Ecto neural progenitor cell (in vitro differentiated cells): ENCODE measurements at places on chromosomes 7 and 10.

GRCh38 chr7:47622946-47623640 is 41.2 kb upstream of the TNS3 start:
- no peak for DNase-seq

DNA sequence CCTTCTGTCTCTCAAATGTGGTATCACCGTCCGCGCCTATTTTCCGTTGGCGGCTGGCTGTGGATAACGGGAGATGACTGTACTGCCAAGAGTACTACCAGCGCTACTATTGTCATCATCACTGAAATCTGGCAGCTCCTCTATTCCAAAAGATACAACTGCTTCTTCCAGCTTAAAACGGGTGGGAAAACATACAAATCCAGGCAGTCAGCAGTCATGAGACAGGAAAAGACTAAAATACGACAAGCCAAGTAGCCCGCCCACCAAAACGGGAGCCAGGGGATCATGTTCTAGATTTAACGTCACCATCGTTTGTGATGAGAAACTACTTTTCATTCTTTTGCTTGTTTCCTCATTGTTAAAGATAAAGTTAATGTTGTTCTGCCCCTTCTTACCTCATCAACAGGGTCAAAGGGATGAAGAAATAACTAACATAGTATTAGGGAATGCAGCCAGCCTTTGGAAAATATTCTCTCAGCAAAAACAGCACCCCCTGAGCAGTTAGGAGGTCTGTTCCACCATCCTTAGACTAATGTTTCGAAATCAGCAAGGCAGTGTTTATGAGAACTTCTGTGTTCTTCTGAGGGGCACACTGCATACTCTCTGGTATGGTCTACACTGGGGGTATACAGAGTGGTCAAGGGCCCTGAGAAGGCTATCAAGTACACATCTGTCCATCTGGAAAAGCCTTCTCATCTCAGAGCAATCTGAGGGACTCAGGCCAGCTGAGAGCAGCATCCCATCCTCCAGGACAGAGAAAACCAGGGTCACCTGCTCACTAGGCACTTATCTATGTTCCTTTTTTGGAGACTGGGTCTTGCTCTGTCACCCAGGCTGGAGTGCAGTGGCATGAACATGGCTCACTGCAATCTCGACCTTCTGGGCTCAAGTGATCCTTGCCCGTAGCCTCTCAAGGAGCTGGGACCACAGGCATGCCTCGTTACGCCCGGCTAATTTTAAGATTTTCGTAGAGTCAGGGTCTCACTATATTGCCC is 47.5 kb downstream of the GNA12 start:
- no peak for DNase-seq

GRCh38 chr10:52212062-52212461 is 102.0 kb upstream of the DKK1 start:
- DNase-seq = no peak

- no peak for DNase-seq
Measured at GRCh38 chr7:17152721-17153120, 145.7 kb upstream of the AHR start.

GRCh38 chr10:2616215-2616614 is 451.1 kb upstream of the PFKP start:
- no peak for DNase-seq

GRCh38 chr7:98066934-98067507 is 39.6 kb upstream of the LMTK2 start:
- no peak for DNase-seq

DNA sequence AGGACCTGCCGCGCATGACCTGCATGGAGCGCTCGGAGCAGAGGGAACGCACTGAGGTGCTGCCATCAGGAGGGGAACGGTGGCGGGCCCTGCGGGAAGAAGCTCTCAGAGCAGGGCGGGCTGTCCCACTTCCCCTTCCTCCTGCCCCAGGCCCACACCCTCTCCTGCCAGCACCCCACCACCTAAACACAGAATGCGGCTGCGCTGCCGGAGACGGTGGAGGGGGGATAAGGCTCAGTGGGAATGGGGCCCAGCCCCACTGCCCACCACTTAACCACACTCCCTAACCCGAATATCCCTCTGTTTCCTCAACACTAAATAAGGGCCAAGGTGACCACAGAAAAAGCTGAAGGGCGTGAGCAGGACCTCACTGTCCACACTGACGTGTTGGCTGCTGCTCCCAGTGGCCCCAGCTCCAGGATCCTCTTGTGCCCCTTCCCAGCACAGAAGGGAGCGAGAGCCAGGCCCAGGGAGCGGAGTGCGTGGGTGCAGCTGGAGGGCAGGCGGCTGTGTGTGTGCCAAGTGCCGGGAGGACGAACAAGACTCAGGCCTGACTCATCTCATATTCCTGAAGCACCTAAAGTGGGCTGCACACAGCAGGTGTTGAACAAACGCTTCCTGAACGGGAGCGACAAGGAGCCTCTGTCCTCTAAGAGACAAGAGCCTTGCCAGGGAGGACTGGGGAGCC is 116.8 kb downstream of the MAD1L1 start:
- DNase-seq = no peak

GRCh38 chr7:117173035-117173770 is 149.7 kb downstream of the WNT2 start:
- no peak for DNase-seq

- DNase-seq = no peak
Measured at GRCh38 chr7:20591058-20591457, 24.4 kb upstream of the ABCB5 start.

DNA sequence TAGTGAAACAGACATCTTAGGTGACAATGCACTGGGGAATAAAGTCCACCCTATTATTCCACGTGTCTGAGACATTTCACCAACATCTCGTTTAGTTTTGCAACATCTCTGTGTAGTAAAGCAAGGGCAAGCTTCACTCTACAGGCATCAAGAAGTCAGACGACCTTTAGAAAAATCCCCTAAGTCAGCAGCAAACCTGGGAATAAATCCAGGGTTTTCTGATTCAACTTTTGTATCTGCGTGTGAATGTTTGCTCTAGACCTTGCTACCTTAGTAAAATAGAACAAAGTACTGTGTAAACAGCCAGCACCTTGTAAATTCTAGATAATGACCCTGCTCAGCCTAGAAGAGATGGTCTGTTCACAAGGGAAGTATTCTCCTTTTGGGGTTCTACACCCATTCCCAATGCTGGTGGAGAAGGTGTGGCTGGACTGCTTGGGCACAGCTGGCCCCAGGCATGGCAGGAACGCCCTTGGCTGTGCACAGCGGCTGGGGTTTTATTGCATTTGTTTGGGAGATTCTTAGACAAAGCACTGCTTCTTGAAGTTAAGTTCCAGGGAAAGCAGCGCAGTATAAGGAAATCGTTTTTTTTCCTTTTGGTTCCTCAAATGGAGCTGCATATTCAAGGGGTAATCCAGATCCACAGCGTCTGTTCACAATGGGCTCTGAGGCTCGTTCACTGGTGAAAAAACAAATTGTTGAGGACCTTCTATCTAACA is 38.3 kb upstream of the GALNTL5 start:
- DNase-seq = no peak

DNA sequence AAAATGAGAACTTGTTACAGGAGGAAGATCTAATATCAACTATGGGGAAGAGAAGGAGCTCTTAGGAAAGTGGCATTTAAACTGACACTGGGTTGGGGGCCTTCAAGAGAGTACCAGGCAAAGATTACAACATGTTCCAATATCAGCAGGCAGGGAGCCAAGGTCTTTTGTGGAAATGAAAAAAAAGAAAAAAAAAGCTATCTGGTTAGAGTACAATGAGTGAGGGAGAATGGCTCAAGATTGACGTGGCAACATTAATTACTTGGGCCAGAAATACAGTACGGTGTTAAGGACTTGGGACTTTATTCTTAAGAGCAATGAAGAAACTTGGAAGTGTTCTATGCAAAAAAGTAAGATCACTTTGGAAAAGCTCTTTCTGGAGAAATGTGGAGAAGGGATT is 132.3 kb upstream of the CDK1 start:
- DNase-seq = no peak

- DNase-seq = no peak
Measured at GRCh38 chr7:22584179-22584578, 84.2 kb upstream of the STEAP1B start.

DNA sequence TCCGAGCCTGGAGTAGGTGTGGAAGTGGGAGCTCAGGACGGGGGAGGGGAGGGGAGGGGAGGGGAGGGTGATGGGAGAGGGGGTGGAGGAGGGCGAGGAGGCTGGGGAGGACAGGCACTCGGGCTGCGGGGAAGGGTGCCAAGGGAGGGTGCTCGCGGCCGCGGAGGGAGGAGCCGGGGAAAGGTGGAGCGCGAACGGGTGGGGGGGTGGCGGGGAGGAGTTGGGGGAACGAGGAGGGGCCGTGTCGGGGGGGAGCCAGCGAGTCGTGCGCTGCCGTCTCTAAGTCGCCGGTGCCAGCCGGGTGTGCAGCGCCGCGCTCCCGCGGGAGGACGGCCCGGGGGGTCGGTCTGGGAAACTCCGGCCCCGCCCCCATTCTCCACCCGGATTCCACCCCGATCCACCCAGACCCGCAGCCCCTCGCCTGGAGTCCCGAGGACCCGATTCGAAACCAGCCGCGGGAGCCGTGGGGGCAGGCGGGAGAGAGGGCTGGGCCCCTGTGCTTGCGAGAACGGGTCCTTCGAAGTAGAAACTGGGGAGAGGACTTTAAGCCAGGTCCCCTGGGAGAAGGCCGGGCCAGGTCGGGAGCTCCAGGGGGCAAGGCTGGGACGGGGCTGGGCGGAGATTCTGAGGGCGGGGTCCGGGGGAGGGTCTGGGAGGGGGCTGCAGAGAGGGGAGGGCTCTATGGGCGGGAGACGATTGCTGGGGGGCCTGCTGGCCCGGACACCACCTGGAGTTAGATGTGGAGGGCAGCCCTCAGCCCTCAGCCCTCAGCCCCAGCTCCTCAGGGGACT is at the start of gene ZNF467:
ZNF467 (minus strand) TSS at position 143 of the 791 bp plus-strand sequence. CDS start 2,556 bp downstream, outside the sequence.
- DNase-seq = peak; percentile 69

GRCh38 chr10:78316451-78316931 is 282.8 kb downstream of the RPS24 start:
- peak; percentile 38 for DNase-seq

DNA sequence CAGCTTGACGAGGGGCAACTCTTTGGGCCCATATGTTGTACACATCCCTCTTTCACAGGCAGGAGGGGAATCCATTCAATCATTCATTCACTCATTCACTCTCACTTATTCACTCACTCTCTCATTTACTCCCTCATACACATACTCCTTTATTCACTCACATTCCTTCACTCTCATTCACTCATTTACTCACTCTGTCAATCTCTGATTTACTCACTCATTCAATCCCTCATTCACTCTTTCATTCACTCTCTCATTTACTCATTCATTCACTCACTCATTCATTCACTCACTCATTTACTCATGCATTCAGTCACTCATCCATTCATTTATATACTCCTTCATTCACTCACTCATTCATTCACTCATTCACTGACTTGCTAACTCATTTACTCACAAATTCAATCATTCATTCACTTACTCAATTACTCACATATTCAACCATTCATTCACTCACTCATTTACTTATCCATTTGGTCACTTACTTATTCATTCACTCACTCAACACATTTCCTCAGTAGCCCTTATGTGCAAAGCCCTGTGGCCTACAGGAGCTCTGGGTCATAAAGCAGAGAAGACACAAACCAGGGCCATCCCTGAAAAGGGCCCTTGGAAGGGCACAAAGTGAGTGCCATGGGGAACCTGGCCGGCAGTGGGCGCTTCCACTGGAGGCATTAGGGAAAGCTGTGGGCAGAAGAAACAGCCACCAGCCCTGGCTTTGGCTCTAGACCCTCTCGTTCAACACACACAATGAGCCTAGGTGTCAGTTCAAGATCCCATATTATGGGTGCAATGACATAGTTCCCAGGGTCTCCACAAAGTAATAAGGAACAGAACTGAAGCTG is 26.0 kb downstream of the HIP1 start:
- no peak for DNase-seq

- DNase-seq = no peak
Measured at GRCh38 chr7:29274146-29275017, 79.8 kb downstream of the CHN2 start.

- DNase-seq = no peak
Measured at GRCh38 chr7:31724696-31725095, 37.7 kb downstream of the PPP1R17 start.

DNA sequence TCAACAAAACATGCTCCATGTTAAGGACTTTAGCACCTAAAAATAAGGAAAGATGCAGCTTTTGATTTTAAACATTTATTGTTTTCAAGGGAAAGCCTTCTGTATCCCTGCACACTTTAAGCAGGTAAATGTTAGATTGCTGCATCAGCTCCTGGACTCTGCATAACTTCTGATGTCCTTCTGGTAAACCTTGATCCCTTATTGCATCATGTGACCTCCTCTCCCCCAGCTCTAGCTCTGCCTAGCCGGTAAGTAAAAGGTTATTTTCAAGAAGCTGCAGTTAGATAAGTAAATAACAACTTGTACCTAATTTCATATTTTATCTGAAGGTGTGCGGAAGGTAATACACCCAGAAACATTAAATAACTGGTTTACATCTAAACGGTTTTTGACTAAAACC is 37.5 kb downstream of the PDK4 start:
- no peak for DNase-seq

- DNase-seq = no peak
Measured at GRCh38 chr10:124299696-124300095, 119.0 kb downstream of the OAT start.

GRCh38 chr7:141717450-141717849 is 9.3 kb downstream of the WEE2 start:
- no peak for DNase-seq

DNA sequence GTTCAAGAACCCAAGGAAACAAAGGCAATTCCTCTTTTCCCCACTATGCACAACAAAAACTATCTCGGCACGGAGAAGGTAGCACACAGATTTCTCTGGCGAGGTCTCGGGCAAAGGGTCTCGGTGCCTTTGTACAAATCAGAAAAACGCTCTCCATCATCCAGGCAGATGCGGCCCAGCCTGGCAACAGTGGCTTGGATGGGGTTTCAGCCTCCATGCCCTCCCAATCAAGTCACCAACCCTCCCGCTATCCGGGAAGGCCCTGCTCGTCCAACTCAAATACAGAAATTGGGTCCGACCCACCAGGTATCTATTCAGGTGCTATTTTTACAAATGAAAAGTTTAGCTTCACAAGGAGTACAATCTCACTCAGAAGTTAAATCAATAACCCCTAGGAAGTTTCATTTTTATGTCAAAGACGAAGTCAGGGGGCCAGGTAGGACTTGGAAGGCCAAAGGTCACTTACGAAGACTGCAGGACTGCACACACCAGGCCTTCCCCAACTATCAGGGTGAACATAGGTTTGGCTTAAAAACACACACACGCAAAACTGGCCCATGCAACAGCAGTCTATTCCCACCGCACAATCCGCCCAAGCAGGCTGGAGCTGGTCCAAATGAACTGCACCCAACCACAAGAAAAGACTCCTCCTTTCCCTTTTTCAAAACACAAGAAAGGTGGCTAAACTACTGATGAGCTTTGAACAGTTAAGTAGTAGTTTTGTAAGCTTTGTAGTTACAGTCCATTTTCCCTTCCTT is 43.0 kb downstream of the GNA12 start:
- no peak for DNase-seq

GRCh38 chr10:64636461-64636860 is 1115.3 kb downstream of the REEP3 start:
- DNase-seq = no peak

- no peak for DNase-seq
Measured at GRCh38 chr7:29471444-29472138, 92.0 kb upstream of the PRR15 start.

- no peak for DNase-seq
Measured at GRCh38 chr7:88268858-88269257, 37.8 kb downstream of the STEAP4 start.
